NCI-H2171 (cell line): ENCODE measurements at places on chromosomes 4 and X.

- DNase-seq, result no peak
These were observed 57.3 kb upstream of the FAM9B start for GRCh38 chrX:9091258-9091657.

DNA sequence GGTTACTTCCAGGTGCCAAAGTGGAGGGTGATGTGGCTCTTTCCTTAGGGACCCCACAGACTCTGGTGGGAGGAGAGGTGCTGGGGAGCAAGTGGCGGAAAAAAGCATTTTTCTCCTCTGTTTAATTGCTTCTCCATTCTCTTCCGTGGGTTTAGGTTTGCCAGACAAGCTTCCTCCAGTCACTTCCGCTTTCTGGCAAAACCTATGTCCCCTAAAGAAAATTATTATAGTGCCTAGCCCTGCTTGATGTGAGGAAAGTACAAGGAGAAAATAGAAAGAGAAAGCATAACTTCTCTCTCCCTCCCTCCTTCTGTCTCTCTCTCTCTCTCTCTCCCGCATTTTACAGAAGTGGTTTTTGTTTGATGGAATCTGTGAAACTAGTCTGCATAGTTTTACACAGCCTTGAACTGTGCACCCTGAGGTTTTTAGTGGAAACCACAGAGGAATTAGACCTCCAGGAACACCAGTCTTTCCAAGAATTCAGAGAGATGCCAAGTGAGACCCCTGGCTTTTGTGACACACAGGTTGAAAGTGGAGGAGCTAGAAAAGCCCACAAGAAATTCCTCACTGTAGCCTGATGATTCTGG is 231.1 kb upstream of the ANXA3 start:
- no peak for DNase-seq

GRCh38 chrX:18666614-18667013 is 5.3 kb downstream of the RS1 start:
- no peak for DNase-seq

DNA sequence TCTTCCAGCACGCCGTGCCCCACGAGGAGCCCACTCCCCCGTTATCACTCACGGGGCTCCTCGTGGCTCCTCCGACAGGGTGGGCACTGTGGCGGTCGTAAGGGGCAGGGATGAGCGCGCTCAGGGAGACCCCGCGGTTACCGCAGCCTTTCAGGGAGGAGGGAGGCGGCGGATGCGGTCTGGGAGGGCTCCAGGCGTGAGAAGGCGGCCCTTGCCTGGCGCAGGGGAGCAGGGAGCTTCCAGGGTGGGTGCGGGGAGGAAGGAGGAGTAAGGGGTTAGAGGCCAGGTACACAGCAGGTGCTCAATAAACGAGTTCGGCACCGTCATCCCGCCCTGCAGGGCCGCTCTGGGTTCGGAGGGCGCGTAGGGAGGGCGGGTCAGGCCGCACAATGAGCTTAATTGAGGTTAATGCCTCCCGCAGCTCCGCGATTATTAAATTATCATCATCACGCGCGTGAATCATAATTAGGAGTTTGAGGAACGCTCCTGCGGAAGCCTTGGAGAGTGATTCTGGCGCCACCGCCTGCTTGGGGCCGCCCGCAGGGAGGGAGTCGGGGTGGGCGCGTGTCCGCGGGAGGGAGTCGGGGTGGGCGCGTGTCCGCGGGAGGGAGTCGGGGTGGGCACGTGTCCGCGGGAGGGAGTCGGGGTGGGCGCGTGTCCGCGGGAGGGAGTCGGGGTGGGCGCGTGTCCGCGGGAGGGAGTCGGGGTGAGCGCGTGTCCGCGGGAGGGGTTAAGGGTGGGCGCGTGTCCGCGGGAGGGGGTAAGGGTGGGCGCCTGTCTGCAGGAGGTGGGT is 7.6 kb upstream of the NKX1-1 start:
- no peak for DNase-seq

DNA sequence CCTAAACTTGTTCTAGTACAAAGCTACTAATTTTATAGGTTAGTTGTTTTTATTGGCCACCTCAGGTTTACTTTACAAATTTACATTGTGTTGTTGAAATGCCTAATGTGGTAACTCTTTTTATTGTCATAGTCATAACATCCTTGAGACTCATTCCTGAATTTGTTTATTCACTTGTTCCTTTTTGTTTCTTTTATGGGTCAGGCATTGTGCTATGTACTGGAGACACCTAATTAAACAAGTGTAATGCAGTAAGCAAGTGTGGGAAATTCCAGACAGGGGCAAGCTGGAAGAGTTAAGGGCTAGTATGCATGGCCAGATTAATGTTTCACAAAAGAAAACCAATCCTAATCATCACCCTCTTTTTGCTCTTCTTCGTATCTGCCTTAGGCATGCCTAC is 30.5 kb upstream of the TTC29 start:
- no peak for DNase-seq

DNA sequence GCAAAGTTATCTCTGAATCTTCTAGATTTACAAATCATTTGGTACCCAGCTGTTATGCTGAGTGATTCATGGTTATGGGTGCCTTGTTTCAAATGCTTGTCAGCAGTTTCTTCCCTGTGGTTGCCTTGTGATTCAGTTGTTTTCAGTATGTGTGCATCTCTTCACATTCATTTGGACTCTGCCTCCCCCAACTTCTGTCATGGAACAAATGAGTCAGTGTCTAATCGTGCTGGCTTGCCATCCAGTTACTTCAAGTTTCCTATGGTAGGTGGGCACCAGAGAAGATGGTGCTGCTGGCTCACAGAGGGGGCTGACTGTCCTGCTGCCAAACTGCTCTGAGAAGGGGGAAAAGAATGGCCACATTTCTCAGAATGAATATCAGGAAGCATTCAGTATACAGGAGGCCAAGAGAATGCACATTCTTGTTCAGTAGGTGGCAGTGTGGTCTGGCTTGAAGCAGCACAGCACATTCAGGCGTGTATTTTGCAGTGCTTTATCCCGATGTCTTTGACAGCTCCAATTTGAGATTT is 260.9 kb downstream of the GLUD2 start:
- no peak for DNase-seq

DNA sequence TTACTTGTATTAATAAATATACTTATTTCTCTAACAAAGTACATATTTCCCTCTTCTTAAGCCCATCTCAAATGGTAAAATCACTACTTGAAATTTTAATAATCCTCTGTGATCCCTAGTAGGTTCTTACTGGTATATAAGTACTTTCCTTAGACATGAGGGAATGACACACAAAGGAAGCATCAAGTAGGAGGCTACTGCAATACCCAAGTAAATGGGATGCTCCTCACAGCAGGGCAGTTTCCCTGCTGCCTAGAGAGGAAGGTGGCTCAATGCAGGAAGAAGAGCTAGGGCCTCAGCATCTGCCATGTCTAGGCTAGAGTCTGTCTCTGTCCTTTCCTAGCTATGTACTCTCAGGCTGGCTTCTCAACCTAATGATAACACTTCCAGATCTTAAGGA is 122.1 kb upstream of the DIPK2B start:
- no peak for DNase-seq

- DNase-seq, result peak; percentile 2
These were observed 45.3 kb downstream of the KLHL15 start for GRCh38 chrX:23981711-23982110.

DNA sequence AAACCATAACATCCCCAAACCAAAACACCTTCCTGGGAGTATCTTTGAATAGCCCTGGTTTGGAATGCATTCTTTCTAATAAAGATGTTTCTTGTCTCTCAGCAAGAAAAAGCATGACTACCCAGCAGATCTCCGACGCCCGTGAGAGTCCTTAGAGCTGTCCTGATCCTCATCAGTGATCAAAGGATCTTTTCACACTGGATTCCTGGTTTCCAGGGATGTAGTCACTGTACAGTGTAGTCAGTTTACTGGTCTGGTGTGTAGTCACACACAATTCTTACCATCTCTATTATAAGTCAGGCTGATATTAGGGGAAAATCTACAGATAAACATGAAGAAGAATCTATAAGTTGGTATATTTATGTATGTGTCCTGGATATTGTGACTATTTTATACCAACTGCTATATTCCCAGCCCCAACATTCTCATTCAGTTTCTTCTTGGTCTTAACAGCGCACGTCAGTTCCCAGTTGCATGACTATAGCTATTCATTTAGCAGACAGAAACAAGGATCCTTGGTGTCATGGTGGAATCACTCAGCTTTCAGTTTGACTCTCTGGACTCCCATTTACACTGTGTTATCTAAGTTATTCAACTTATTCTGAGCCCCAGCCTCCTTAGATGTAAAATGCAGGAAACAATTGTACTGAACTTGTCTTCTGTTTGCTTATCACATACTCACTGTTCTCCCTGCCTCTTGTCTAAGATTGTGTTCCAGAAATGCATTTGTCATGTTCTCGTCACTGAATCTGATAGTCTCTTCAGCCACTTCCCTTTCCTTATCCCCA is 68.3 kb downstream of the SLIT2 start:
- no peak for DNase-seq

DNA sequence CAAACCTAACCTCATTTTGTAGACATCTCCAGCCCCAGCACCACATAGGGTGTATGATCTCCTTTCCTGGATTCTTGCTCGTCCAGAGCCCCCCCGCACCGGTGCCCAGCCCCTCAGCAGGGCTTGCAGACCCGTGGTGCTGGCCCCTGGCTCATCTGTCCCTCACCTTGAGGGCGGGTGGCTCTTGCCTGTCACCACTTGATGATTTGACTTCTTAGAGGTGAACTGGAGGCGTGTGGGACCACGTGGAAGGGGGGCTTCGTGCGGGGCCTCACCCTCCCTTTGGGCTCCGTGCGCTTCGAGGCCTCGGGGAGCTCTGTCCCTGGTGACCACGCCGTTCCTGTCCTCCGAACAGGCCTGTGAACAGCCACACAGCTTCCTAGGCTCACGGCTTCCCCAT is 15.5 kb downstream of the UVSSA start:
- no peak for DNase-seq

GRCh38 chr4:113278324-113278934 is 229.0 kb downstream of the ANK2 start:
- DNase-seq, result peak; percentile 30

GRCh38 chr4:81465406-81466340 is 6.0 kb downstream of the RASGEF1B start:
- DNase-seq, result no peak

- no peak for DNase-seq
These were observed 28.5 kb upstream of the LIMCH1 start for GRCh38 chr4:41509451-41509866.

GRCh38 chrX:4809571-4809970 is 1096.1 kb upstream of the PRKX start:
- DNase-seq, result no peak

- DNase-seq, result peak; percentile 15
These were observed 106.0 kb upstream of the PLAC1 start for GRCh38 chrX:134764202-134764785.

DNA sequence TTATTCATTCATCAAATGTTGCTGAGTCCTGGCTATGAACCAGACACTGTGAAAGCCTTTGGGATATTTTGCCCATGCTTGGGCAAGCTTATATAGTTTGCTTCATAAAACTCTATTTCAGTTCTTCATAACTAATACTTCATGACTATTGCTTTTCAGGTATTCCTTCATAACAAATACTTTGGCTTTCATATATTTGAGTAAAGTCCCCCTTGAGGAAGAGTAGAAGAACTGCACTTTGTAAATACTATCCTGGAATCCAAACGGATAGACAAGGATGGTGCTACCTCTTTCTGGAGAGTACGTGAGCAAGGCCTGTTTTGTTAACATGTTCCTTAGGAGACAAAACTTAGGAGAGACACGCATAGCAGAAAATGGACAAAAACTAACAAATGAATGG is 1.7 kb upstream of the AFP start:
- DNase-seq, result no peak

GRCh38 chr4:53043891-53044650 is 182.0 kb downstream of the RASL11B start:
- peak; percentile 31 for DNase-seq

GRCh38 chr4:102493257-102493656 is 7.9 kb upstream of the NFKB1 start:
- DNase-seq, result no peak

DNA sequence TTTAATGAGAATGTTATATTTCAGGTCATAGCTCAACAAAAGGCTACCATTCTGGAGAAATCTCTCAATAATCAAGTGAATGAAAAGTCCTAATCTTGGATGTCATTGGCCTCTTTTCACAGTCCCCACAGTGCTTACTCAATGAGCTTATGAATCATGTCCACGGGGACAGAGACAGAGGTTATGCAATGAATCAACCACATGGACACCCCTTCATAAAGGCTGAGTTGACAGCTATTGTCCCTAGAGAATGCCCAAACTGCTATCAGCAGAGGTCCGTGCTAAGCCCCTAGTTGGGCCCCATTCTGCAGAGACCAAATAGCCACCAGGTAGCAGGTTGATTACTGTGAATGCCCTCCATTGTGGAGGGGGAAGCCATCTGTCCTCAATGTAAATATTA is 158.1 kb downstream of the LHFPL1 start:
- DNase-seq, result no peak

GRCh38 chr4:53620956-53621355 is 29.7 kb upstream of the LNX1 start:
- DNase-seq, result no peak

- DNase-seq, result no peak
These were observed 104.2 kb downstream of the TMEM131L start for GRCh38 chr4:153570228-153570973.

GRCh38 chr4:143026459-143027170 is 158.1 kb upstream of the USP38 start:
- DNase-seq, result no peak

DNA sequence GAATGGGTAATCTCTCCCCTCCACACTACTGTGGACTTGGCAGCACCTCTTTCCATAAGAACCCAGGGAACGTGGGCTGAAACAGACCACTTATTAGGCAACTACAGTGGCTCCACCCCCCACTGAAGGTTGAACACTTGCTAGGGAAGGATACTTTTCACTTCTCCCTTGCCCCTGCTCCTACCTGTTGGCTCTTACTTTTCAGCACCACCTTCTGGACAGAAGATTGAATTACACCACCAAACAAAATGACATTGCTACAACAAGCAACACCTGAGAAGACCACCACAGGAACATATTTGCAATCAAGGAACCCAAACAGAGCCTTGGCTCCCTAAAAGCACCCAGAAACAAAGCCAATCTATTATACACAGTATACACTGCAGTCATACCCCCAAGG is 132.1 kb upstream of the CXCL13 start:
- no peak for DNase-seq

- DNase-seq, result no peak
These were observed 13.9 kb downstream of the CPZ start for GRCh38 chr4:8606476-8606875.

DNA sequence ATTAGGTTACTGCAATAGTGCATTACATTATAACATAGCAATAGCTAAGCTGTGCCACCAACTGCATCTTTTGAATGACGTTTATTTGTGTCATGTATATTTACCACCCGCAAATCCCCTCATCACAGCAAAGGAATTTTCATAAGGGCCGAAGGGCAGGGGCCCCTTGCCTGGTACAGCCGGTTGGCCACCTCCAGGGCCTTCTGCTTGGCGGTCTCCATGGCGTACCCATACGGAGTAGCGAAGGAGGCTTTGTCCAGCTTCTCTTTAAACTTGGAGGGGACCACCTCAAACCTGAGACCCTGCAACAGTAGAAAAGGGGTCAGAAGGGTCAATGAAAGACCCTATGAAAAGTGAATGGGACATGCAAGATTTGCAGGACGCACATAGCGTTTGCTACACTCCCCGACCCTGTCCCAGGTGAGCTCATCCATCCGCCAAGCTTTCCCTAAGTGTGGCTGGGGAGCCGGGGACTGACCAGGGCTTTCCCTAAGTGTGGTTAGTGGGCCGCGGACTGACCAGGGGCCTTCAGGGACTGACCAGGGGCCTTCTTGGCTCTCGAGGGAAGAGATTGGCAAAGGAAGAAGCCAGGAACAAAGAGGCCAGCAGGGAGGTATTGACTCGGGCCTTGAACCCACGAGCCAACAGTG is 10.6 kb downstream of the ASMTL start:
- no peak for DNase-seq

GRCh38 chrX:45716750-45717149 is 516.1 kb upstream of the DIPK2B start:
- DNase-seq, result no peak
